ENCODE measurements at places on chromosomes 12 and 14.

DNA sequence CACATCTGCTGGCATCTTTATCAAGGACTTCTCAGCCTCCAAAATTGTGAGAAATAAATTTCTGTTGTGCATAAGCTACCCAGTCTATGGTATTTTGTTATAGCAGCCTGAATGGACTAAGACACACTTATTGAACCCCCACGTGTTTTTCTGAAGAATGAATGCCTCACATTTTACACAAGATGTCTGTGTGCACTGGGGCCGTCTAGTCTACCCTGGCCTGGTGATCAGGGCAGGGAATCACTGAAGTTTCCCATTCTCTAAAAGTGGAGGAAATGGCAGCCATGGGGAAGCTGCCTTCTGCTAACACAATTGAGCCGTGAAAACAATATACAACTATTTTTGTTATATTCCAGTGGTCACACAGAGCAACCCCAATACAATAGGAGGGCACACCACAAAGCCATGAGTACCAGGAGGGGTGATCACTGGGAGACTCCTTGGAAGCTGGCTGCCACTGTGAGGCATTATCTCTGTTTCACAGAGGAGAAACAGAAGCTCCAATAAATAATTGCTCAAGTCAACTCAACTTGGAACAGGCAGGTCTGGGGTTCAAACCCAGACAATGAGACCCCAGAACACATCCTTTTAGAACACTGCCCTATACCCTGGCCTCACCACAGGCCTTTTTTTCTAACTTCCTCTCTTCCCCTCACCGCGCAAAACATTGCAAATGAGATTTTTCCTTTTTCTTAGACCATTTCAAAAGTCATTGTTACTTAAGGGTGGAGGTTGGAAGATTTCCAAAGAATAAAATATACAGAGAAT is 18.3 kb upstream of the LTA4H start:
- DNase-seq: no peak

DNA sequence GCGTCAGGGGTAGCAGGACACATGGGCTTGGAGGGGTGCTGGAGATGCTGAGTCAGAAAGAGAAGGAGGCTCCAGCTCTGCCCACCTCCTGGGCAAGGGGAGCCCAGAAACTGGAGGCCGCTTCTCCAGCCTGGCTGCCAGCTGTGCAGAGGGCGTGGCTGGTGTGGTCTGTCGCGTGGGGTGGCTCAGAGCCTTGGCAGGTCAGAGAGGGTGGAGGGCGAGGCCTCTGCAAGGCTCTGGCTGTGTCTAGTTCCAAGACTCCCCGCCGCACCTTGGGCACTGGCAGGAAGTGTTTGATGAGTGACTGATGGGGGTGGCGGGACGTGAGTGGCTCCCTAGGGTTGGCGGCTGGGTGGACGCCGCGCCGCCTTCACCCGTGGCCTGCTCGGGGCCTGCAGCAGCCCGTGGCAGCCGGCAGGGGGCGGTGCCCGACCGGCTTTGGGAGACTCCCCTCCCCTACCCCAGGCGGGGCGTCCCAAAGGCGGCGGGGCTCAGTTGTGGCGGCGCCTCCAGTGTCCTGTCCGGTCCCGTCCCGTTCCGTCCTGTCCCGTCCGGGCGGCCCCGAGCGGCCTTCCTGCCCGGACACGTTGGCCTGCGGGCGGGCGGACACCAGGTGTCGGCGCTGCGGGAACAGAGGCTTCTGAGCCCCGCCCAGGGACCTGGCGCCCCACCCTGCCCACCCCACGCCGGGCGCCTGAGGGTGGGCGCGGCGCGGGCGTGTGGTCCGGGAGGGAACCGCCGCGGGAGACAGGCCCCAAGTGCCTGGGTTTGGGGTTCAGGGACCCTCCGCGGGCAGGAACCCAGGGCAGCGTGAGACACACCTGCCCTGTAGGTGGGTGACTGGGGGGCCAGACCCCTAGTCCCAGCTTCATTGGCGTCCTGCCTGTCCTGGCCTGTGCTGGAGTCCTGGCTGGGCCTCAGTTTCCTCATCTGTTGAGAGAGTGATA is 39.7 kb downstream of the KRT80 start:
- DNase-seq: peak; percentile 72

DNA sequence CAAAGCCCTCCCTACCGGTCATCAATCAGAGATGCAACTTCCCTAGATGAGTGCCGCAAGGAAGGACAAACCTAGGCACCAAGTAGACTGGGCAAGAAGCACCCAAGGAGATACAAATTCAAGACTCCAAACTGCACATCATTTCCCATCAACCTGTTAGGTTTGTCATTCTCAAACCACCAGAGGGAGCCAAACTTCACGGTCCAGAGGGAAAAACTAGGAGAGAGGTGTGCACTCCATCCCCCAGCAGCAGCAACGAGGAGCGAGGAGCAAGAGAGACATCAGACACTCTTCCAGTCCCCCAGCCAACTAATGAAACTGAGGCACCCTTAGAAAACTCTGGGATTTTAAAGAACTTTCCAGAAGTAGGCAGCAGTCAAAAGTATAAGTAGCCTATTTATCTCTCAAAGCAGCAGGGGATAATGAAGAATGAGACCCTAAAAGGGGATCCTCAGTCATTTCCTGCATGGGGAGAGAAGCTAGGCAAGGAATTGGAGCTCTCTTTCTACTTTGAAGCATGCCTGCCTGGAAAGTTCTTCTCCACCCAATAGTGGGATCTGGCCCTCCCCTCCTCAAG is 37.0 kb upstream of the NT5DC3 start:
- DNase-seq: peak; percentile 56

- no peak for DNase-seq
Observed at GRCh38 chr14:77478796-77479195, 19.8 kb downstream of the ISM2 start.

- no peak for DNase-seq
Observed at GRCh38 chr14:47208434-47208833, 467.0 kb downstream of the MDGA2 start.

DNA sequence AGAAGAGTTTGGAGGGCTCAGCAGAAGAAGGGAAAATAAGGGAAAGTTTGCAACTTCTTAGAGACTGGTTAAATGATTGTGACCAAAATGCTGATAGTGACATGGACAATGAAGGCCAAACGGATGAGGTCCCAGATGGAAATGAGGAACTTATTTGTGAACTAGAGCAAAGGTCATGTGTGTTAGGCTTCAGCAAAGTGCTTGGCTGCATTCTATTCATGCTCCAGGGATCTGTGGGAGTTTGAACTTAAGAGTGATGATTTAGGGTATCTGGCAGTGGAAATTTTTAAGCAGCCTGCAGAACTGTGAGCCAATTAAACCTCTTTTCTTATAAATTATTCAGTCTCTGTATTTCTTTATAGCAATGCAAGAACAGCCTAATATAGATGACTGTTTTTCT is 88.9 kb upstream of the ARHGAP5 start:
- DNase-seq: no peak

DNA sequence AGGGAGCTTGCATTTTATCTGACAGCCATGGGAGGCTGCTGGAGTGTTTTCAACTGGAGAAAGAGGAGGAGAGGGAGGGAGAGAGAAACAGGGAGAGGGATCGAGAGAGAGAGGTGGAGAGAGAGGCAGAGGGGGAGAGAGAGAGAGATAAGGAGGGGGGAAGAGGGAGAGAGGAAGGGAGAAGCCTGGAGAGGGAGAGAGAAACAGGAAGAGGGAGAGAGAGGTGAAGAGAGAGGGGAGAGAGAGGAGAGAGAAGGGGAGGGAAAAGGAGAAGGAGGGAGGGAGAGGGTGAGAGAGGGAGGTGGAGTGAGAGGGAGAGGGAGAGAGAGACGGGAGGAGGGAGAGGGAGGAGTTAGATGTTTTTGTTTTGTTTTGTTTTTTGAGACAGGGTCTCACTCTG is 45.6 kb downstream of the DNAH10 start:
- no peak for DNase-seq

- no peak for DNase-seq
Observed at GRCh38 chr12:90924406-90924805, 30.6 kb downstream of the CCER1 start.

DNA sequence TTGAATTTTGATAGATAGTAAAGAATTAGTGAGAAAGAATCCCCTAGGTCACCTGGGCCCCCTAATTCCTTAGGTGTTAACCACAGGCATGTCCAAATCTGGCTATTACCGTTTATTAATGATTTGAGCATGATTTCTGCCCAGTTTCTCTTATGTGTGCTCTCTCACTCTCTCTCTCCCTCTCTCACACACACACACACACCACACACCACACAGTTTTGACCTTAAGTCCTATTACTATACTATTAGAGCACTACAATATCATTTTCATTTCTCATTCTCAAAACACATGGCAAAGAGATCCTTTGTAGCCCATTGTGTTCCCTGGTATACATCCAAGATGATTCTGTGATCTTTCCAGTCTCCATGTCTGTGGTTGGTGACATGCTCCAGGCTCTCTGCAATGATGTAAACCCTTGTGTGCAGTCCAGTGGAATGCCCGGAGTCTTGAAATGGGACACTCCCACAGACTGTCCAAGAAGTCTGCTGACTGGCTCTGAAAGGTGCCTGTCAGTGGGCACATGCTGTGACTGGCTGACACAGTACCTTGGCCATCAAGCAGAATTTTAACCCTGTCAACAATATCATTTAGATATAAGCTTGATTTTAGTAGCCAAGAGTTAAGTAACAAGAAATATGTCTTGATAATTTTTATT is 96.2 kb downstream of the FIGNL2 start:
- DNase-seq: no peak

DNA sequence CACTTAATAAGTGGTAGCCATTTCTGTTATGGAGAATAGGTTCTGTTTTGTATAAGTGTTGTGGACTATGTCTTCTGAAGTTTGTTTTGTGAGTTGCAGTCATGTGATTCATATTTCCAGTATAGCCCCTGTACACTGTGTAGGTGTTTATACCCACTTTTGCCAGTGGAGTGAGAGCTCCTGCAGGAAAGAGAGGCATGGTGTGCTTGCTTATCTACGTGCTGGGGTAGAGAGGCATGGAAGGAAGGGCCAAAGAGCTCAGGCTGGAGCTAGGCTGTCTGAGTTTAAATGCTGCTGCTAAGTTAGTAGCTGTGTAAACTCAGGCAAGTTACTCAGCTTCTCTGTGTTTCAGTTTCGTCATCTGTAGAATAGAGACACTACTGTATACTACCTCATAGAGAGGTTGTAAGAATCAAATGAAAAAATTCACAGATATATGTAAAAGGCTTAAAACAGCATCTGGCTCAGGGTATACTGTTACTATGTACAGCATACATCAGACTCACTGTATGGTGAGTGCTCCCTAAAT is 88.2 kb upstream of the SLC38A2 start:
- DNase-seq: no peak

DNA sequence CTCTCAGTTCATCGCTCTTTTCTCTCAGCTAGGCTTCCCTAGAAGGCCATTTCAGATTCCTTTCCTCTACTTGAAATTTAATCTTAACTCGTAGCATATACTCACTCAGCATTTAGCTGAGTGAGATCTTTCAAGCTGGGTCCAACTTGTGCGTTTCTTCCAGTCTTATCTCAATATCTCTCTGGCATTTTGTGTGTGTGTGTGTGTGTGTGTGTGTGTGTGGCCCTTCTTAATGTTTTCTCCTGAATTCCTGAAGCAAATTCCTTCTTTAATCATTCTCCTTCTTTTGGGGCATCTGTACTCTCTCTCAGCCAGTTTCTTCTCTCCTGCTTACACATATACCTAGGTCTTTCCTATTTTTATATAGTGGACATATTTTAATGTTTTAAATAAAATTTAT is 129.1 kb downstream of the KITLG start:
- no peak for DNase-seq

GRCh38 chr12:115648463-115648862 is 629.0 kb downstream of the MED13L start:
- DNase-seq: no peak

GRCh38 chr14:33186656-33187055 is 248.0 kb downstream of the NPAS3 start:
- DNase-seq: no peak

GRCh38 chr14:63492391-63492790 is 50.8 kb downstream of the PPP2R5E start:
- no peak for DNase-seq

DNA sequence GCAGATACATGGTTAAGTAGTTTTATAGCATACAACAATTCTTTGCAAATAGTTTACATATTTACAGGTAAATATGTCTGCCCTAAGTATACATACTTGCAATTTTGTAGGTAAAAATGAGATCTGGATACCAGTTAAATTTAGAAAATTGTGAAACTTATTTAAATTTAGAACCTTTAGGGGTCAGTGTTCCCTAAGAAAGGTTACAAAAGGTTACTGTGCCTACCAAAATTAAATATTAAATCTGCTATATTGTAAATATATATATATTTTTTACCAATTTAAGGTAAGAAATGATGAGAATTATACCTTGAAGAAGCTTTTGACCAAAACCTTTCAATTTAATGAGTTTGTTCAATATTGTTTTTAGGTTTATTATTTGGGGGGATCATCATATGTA is 54.0 kb downstream of the MIPOL1 start:
- DNase-seq: no peak

DNA sequence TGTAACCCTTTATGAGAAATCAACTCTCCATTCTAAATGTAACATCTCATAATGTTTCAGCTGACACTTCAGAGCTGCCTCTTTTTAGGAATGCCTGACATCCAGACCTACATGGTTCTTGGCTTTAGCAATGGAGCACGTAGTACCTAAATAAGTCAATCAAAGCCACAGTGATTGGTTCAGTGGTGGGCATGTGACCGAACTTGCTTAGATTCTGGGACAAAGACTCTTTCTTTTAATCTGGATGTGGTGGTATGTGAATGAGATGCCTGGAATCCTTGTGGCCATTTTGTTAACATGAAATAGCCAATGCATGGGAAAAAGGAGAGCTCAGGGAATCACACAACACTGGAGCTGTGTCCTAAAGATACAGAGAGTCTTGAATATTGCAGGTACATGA is 11.8 kb downstream of the GPR65 start:
- DNase-seq: no peak

- no peak for DNase-seq
Observed at GRCh38 chr14:62308891-62309290, 546.7 kb downstream of the SNAPC1 start.

DNA sequence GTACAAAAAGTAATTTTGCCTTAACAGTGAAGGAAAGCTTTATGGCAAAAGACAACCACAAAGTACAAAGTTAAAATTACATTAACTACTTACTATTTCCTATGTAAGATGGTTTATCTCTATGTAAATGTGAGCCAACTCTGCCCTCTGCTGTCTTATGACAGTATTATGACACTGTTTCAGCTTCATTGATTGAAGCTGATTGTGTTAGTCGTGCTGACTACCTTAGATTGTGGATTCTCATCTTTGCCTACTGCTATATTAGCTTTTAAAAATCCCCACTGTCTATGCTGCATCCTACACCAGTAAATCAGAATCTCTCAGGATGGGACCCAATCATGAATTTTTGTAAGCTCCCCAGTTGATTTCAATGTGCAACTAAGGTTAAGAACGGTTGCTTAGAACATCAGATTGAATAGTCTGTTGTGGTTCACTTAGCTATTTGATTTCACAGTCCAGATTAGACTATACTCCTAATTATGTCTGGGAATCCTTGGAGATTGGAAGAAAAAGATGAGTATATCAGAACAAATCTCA is 12.2 kb upstream of the SPTB start:
- peak; percentile 25 for DNase-seq
